ENCODE measurements at places on chromosomes 3 and 15.
A peak's percentile ranks its signal among the peaks of the same experiment; 100 is the strongest.

GRCh38 chr3:37015642-37016041 lies 22.3 kb downstream of the MLH1 start:
- no peak for DNase-seq

GRCh38 chr3:158522221-158523136 lies 48.5 kb upstream of the MLF1 start:
- DNase-seq: no peak

DNA sequence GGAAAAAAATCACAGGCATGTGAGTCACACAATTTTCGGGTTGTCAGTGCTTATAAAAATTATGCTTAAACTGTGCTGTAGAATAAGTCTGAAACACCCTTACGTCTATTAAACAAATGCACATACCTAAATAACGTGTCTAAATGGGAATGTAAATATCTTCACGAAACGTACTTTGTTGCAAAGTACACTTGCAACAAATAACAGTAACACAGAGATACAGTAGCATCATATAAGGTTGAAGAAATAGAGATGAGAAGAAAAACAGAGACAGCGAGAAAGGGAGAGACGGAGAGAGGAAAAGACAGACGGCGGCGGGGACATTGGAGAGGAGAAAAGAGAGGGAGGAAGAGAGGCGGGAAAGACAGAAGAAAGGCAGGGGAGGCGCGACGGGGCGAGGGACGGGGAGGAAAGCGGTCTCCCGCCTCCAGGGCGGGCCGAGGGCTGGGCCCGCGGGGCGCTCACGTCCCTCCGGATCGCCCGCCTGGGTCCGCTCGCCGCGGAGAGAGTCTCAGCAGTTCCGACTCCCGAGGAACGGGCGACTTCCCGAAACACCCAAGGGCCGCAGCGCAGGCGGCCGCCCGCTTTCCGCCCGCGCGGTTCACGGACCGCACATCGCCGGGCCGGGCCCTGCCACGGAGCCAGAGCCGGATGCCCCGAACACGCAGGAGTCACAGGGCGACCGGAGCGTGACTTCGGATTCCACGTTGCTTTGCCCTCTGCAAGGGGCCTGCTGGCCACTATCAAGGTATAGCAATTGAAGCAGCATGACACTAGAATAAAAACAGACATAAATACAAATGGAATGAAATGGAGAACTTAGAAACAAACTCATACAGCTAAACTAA lies 153.4 kb downstream of the LMLN start:
- DNase-seq: peak; percentile 15

GRCh38 chr3:78633626-78634025 lies 1134.2 kb downstream of the ROBO1 start:
- DNase-seq: no peak

- DNase-seq: peak; percentile 77
Measured at GRCh38 chr3:54427941-54428871, 305.9 kb downstream of the CACNA2D3 start.

DNA sequence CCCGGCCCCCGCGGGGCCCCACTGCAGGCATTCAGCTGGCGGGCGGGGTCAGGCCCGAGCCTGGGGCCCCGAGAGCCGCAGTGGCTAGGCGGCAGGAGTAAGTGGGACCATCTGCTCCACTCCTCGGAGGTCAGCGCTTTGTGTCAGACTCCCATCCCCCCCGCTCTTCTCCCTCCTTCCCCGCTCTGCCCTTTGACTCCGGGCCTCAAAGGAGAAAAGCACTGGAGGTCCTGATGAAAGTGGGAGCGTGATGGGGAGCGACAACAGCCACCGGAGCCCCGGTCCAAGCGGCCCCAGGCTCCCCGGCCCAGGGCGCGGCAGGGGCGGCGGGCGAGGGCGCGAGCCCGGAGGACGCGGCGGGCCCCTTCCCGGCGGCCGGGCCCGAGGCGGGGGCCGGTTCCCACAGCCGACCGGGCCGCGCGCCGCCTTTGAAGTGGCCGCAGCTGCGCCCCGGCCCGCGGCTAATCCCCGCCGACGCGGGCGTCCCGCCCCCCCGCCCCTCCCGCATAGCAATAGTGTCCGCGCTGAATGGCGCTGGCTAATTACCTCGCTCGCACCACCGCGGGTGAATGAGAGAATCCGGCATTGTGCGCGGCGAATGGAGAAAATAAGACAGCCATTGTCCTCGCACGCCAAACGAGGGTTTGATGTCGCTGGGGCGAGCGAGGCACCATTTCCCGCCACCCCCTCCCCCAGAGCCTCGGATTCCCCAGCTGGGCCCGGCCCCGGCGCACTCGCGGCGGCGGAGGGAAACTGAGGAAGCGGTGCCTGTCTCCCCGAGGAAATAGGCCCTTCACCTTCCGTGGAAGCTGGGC lies 22.4 kb downstream of the IGDCC3 start:
- no peak for DNase-seq

DNA sequence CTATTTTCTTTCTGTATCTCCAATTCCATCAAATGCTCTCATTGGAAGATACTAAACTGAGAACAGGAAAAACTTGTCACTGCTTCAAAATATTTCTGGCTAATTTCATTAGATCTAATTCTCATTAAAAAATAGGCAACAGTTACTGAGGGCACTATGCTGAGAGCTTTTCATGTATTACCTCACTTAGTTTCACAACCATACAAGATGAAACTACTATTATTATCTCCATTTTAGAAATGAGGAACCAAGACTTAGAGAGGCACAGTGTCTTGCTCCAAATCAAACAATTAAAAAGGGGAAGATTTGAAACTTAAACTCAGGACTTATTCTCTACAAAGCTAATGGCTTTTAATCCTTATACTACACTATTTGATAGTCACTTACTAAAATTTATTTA lies 7.2 kb upstream of the OTOL1 start:
- DNase-seq: no peak

- no peak for DNase-seq
Measured at GRCh38 chr3:111412656-111413055, 129.3 kb upstream of the CD96 start.
